ENCODE measurements at places on chromosomes 3 and 15.

- no peak for DNase-seq
Observed at GRCh38 chr3:143571548-143571947, 276.7 kb downstream of the SLC9A9 start.

DNA sequence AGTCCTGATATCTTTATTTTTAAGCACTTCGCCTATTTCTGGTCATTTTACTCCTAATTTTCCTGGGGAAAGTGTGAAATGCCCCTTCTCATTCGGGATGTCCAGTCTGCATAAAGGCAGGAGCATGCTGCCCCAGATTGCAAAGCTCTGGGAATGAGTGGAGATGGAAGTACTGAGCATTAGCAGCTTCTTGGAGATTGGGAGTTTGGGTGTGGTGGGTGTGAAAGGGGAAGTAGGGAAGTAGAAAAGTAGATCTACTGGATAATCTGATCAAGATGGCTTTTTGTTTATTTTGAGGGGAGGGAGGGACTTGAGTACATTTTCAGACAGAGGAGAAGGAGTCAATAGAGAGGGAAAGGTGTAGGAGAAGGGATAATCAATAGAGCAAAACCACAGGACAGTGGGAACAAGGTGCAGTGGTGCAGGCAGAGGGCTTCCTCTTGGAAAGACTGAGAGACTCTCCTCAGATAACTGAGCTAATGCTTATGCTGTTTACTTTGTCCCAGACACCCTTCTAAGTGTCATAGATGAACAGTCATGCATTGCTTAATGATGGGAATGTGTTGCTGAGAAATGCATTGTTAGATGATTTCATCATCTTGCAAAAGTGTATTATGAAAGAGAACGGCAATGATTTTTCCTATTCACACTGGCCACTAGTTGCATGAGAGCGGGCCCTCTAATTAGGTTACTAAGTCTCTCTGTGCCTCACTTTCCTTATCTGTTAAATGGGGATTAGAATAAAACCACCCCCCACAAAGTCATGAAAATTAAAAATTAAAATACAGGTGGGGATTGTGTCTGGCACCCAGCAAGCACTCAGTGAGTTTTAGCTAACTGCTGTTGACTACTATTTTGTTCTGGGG lies 45.5 kb downstream of the PHLDB2 start:
- DNase-seq, result no peak

DNA sequence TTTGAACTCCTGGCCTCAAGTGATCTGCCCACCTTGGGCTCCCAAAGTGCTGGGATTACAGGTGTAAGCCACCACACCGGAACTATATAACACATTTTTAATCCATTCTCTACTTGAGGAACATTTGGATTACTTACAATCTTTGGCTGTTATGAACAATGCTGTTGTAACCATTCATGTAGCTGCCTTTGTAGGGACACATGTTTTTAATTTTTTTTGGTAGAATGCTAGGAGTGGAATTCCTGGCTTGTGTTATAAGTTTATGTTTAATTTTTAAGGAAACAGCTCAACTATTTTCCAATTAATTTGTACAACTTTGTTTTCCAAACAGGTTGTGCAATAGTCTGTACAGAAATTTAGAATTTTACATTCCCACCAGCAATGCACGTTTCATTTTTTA lies 51.7 kb downstream of the GPR149 start:
- DNase-seq, result no peak

DNA sequence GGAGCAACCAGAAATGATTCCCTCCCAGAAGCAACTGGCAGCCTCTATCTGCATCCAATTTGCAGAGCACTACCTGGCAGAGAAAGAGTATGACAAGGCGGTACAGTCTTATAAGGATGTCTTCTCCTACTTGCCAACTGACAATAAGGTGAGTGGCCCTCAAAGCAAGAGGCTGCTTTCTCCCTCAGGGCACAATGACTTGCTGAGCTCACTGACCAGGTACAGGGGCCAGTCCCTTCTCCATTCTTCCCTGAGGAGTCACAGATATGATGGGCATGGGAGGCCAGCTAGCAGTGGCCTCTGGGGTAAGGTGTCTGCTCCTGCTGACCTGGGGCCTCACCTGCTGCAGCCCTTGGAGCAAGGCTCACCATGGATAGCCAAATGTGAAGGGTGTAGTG lies 20.3 kb downstream of the CSRNP1 start:
- no peak for DNase-seq

DNA sequence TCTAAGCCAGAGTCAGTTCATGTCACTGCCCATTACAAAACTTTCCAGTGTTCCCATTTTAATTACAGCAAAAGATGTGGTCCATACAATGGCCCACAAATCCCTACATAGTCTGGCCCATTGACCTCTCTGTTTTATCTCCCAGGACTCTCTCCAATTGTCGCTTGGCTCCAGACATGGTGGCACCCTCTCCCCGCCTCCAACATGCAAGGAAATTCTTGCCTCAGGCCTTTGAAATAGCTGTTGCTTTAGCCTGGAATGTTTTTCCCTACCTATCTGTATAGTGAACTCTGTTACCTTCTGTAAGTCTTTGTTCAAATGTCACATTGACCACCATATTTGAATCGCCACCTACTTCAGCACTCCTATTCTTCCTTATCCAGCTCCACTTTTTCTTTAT lies 377.3 kb upstream of the MCTP2 start:
- no peak for DNase-seq

- DNase-seq, result no peak
Observed at GRCh38 chr3:110405830-110406585, 665.6 kb upstream of the NECTIN3 start.

DNA sequence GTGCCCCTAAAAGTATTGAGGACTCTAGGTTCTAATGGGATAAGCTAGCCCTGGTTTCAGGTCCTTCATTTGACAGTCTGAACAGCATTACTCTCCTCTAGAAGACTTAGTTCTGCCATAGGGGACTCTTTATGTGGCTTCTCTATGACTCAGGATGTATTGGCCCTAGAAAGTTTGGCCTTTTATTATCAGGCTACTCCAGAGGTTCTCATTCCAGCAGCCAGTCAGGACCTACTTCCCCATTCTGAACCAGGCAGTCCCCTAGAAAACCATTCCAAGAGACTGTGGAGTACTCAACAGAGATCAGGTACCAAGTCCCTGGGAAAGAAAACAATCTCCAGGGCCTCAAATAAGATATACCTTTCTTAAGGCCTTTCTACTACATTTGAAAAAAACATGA lies 157.9 kb upstream of the TSPAN3 start:
- no peak for DNase-seq

DNA sequence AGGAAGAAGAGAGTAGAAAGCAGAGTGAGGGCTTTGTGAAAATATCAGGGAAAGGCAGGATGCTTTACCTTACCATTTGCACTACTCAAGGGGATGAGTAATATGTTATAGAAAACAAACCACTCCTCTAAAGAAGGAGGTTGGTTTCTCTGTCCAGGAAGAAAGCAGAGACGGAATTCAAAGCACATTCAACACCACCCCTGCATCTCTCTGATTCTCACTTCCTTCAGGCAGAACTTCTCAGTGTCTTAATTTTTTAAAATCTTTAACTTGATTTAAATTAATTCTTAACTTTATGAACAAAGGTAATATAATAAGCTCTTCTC lies 82.4 kb downstream of the NR2F2 start:
- DNase-seq, result no peak

DNA sequence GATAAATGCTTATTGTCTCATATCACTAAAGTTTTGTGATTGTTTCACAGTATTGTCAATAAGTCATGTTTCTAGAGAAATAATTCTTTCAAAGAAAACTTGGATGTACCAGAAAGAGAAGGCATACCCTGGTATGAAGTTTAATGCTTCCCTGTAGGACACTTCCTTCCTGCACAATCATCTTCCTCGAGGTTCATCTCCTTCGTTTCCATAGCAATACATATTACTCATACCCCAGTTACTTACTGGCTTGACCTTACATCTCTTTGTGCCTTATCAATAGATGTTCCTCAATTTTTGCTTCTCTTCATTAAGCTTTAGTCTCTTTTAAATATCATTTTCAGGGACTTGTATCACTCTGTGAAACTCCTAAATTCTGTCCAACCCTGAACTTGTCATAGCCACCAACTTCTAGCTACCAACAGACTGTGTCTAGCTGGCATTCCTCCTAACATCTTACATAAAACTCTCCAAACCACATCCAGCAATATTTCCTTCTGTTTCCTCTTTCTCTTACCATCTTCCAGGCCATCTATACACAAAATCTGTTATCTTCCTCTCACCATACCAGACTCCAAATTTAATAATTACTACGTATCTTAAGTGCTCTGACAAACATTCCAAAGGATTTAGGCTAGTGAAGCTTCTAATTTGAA lies 134.3 kb downstream of the GADL1 start:
- DNase-seq, result no peak

- DNase-seq, result no peak
Observed at GRCh38 chr3:64303401-64303800, 78.1 kb upstream of the PRICKLE2 start.

DNA sequence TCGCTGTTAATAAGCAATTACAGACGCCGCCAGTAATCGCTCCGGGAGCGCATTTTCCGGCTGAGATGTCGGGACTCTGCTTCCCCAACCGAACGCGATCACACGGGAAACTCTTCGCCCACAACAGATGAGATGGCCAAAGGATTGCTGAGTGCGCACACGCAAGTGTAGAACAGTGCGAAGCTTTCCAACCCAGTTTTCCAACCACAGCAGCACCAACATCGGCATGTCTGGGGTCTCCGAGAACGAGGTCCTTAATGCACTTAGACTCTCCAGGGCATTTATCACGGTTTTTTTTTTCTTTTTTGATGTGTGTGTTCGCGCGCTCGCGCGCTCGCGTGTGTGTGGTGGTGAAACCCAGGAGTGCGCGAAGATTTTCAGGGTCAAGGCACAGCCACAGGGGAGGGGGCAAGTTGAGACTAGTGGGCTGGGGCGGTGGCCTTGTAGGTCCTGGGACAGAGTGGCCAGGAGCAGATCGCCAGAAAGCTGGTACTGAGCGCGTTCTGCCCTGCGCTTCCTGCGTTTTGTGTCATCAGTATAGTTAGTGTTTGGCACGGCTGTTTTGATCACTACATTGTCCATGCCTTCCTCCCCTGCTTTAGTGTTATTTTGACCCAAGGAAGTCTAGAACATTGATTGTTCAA lies 1.8 kb upstream of the EOMES start:
- no peak for DNase-seq

- no peak for DNase-seq
Observed at GRCh38 chr3:157132936-157133335, 27.0 kb downstream of the CCNL1 start.

- no peak for DNase-seq
Observed at GRCh38 chr3:62366126-62366484, 7.2 kb downstream of the FEZF2 start.

GRCh38 chr3:52842424-52842823 lies 7.6 kb upstream of the MUSTN1 start:
- no peak for DNase-seq

- DNase-seq, result no peak
Observed at GRCh38 chr3:192307631-192308030, 419.7 kb downstream of the FGF12 start.

- DNase-seq, result no peak
Observed at GRCh38 chr15:95032156-95032555, 800.8 kb downstream of the MCTP2 start.

- no peak for DNase-seq
Observed at GRCh38 chr3:172208586-172209332, 169.4 kb downstream of the FNDC3B start.

GRCh38 chr15:75348562-75349350 lies 1.9 kb downstream of the NEIL1 start:
- no peak for DNase-seq

DNA sequence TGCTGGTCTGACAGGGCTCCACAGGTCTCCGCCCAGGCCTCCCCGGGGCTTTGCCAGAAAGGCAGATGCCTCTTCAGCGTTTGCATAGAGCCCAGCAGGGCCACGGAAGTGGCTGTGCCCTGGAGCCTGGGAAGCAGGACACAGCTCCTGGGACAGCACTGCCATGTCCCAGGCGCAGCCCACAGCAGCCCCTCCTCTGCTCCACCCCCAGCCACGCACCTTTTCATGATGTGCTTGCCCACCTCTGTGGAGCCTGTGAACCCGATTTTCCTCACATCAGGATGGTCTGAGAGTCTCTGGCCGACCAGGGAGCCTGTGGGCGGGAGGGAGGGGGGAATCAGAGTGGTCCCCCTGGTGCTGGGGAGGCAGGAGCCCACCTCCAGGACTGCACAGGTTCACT lies 33.9 kb upstream of the SLC41A3 start:
- no peak for DNase-seq

DNA sequence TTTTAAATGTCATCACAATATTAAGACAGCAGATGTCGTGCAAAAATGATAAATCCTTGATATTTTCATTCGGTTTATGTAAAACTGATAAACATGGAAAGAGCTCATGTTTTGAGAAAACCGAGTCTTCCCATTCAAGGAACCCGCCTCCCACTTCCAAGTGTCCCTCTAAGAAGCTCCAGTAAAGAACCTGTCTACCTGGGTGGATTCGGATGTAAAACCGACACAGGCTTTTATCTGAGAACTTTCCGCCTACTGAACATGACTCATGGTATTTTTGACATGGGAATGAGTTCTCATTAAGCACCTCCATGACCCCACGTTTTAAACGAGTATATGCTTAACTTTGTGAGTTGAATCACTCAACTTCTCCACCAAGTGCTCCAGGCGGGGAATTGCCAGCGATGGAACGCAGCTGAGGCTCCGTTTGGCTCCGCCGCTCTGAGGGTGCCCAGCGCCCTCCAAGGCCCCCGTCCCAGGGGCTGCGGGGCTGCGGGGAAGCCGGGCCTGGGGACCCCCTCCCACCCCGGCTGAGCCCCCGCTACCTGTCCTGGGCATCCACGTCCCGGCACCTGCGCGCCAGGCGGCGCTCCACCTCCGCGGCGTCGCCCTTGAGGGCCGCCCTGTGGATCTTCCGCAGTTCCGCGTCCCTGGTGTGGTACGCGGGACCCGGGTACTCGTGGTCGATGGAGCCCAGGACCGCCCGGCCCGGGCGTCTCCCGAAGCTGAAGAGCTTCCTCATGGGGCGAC lies 119.9 kb downstream of the LMLN start:
- no peak for DNase-seq

- DNase-seq, result no peak
Observed at GRCh38 chr3:50221411-50222168, 14.4 kb upstream of the GNAI2 start.

- DNase-seq, result no peak
Observed at GRCh38 chr3:126274735-126275619, 82.2 kb downstream of the KLF15 start.

- no peak for DNase-seq
Observed at GRCh38 chr3:128859630-128860029, 19.8 kb upstream of the ACAD9 start.

- no peak for DNase-seq
Observed at GRCh38 chr3:9809615-9810432, at the start of gene TTLL3. TSS of gene TTLL3 (plus strand) at chr3:9810262. CDS start at chr3:9810662, 400 bp downstream.

DNA sequence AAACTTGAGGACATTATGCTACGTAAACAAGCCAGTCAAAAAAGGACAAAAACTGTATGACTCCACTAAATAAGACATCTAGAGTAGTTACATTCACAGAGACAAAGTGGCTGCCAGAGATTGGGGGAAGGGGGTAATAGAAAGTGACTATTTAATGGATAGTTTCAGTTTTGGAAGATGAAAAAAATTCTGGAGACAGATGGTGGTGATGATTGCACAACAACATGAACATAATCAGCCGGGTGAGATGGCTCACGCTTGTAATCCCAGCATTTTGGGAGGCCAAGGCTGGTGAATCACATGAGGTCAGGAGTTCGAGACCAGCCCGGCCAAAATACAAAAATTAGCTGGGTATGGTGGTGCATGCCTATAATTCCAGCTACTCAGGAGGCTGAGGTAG lies 40.6 kb downstream of the DPP8 start:
- DNase-seq, result no peak

All from activated CD4-positive, CD25-positive, alpha-beta regulatory T cell treated with anti-CD3 and anti-CD28 coated beads, Interleukin-2, amount 50 U/mL, for 16 hours (primary cell).